A549 treated with CORT108297 at 1 μM for 4 hours (cell line): ENCODE measurements at places on chromosomes 5 and 9. TPM values are rescaled to one million over a fixed set of nuclear protein-coding genes. Genes with fewer than 3 reads are reported as not detected.

Gene OCLN
- total RNA-seq, result 9.0 to 13.9 TPM (median 10.3 TPM) in 5 replicates

Gene CDX1
- not detected in 5 replicates for total RNA-seq

Gene MUSK
- total RNA-seq, result not detected in 5 replicates

Gene POU5F2
- 0.01 TPM in 1 of 5 replicates, not detected in the others for total RNA-seq

Gene TLR4
- 0.10 to 0.18 TPM (median 0.13 TPM) in 5 replicates for total RNA-seq

Gene ZNF462
- 4.0 to 4.6 TPM (median 4.3 TPM) in 5 replicates for total RNA-seq

Gene GABBR2
- 0.17 to 0.31 TPM (median 0.22 TPM) in 5 replicates for total RNA-seq

Gene SLC46A2
- 0.02 TPM in 1 of 5 replicates, not detected in the others for total RNA-seq

Gene SLC4A9
- total RNA-seq, result 0.05 TPM in 1 of 5 replicates, not detected in the others

Gene PHYHD1
- total RNA-seq, result not detected in 5 replicates

Gene CATSPER3
- total RNA-seq, result 0.23 to 0.48 TPM (median 0.41 TPM) in 5 replicates

Gene EHMT1
- 36.1 to 43.1 TPM (median 42.8 TPM) in 5 replicates for total RNA-seq

Gene FAM151B
- 1.1 to 1.8 TPM (median 1.4 TPM) in 5 replicates for total RNA-seq

Gene CRAT
- total RNA-seq, result 22.9 to 31.8 TPM (median 30.8 TPM) in 5 replicates

Gene RGS7BP
- total RNA-seq, result not detected in 5 replicates

Gene IFNE
- total RNA-seq, result 1.3 to 2.1 TPM (median 1.7 TPM) in 5 replicates

Gene SLC34A3
- total RNA-seq, result 0.07 to 0.14 TPM (median 0.10 TPM) in 4 of 5 replicates, not detected in the other

Gene DENND1A
- 9.9 to 12.0 TPM (median 11.1 TPM) in 5 replicates for total RNA-seq

Gene TOR2A
- total RNA-seq, result 10.5 to 15.4 TPM (median 15.1 TPM) in 5 replicates

Gene ROPN1L
- 1.9 to 2.7 TPM (median 2.1 TPM) in 5 replicates for total RNA-seq

Gene CTSV
- 11.6 to 15.8 TPM (median 13.0 TPM) in 5 replicates for total RNA-seq

Gene UBE2D2
- total RNA-seq, result 118 to 171 TPM (median 165 TPM) in 5 replicates

Gene ZDHHC11B
- 0.83 to 1.7 TPM (median 1.2 TPM) in 5 replicates for total RNA-seq

Gene UBE2B
- total RNA-seq, result 61.4 to 77.1 TPM (median 69.9 TPM) in 5 replicates

Gene SEMA5A
- total RNA-seq, result not detected in 5 replicates

Gene IFNB1
- total RNA-seq, result 0.15 TPM in 1 of 5 replicates, not detected in the others

Gene ARHGEF28
- 12.9 to 14.5 TPM (median 13.5 TPM) in 5 replicates for total RNA-seq

Gene PFN3
- total RNA-seq, result not detected in 5 replicates

Gene WDR38
- total RNA-seq, result 0.09 to 0.11 TPM (median 0.09 TPM) in 3 of 5 replicates, not detected in the others
